ENCODE measurements at places on chromosomes 6 and 20.

DNA sequence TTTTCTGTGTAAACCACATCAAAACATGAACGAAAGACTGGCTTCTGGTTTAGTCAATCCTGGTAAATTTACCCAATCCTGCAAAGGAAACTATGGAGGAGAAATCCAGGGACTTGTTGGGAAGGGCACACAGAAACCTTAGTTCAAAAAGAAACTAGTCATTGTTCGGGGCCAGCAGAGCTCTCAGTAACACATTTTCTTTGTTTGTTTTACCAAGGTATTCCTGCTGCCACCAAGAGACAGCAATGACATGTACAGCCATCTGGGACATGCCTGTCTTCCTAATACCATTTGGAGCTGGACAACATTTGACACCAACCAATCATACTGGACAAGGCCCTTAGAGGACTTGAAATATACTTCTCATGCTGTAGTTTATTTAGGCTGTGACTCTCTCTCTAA lies 8.3 kb downstream of the OARD1 start:
- DNase-seq = no peak

DNA sequence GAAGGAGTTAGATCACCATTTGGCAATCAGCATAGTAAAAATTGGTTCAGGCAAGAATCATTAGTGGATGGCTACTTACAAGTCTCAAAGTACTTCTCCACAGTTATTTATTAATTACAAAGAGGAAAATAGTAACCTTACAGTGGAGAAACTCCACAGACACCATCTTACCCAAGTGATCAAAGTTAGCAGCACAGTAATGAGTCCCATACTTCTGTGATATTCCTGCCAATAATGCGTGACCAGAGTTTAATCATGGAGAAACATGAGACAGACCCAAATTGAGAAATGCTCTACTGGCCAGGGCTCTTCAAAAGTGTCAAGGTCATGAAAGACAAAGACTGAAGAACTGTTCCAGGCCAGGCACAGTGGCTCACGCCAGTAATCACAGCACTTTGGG lies 9.5 kb downstream of the TBC1D7 start:
- no peak for DNase-seq

DNA sequence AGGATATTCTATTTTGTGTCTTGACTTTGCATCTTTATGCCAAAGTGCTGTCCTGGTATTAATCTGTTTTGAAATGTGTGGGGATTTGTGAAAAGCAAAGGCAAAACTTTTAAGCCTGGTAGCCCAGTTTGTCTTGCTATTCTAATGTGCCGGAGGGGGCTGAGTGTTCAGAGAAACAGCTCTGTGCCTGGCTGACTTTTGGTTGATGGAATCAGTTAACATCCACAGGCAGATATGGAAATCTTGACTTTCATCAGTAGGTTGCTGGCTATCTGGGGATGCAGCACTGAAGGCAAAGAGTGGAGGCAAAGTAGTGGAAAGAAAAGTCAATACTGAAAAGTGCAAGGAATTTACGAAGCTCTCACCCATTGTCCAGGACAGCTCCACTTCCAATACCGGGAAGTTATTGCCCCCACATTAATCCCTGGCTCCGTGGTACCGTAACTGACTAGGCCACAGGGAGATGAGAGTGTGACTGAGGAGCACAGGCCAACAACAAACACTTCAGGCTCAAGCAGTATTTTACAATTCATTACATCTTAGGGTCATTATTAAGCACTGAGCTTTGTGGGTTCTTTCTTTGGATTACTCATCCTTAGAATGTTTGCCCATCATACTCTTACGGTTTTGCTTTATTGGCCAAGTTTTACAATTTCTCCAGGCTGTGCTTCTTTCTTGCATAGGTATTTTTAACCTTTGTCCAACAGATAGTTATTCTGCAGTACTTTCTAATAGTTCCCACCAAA lies 164.6 kb downstream of the MTFR2 start:
- DNase-seq = no peak

- DNase-seq = no peak
These were observed 37.6 kb upstream of the SUPT3H start for GRCh38 chr6:45415315-45415714.

DNA sequence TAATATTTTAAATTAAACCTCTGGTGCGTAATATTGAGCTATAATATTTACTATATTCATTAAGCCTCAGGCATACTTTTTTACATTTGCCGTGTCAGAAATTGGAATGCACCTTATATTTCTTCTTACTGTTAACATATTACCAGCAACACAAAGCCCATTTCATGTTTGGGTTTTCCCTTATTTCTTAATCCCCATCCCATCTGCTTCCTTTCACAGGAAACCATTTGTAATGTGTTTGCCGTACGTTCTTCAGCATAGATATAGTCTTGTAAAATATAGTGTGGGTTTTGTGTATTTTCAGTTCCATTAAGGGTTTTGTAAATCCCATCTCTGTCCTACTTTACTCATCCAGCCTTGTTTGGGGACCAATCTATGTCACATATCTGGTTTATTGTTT lies 6.5 kb downstream of the EYS start:
- DNase-seq = no peak

GRCh38 chr6:165659945-165660856 lies 2.8 kb downstream of the PDE10A start:
- no peak for DNase-seq

All from Right ventricle myocardium inferior (tissue), 1 donor.